Activated CD4-positive, alpha-beta memory T cell treated with anti-CD3 and anti-CD28 coated beads for 36 hours (primary cell): ENCODE measurements at places on chromosomes 7 and 10. TPM values are rescaled to one million over a fixed set of nuclear protein-coding genes. Genes with fewer than 3 reads are reported as not detected.

FAM25A gene
- total RNA-seq: not detected

ENTPD1 gene
- 2.5 TPM for total RNA-seq

FGFBP3 gene
- 1.6 TPM for total RNA-seq

ZNF239 gene
- total RNA-seq: 1.7 TPM

SFTPA1 gene
- total RNA-seq: not detected

NEUROG3 gene
- not detected for total RNA-seq

ZPBP gene
- total RNA-seq: not detected

ASB10 gene
- total RNA-seq: not detected

AZGP1 gene
- not detected for total RNA-seq

KCNMA1 gene
- not detected for total RNA-seq

ATOH7 gene
- total RNA-seq: not detected

PSAP gene
- total RNA-seq: 137 TPM

ITPRID1 gene
- total RNA-seq: not detected

KEL gene
- total RNA-seq: 0.55 TPM

PARD3 gene
- 0.93 TPM for total RNA-seq
